HT1080 (cell line): ENCODE measurements at places on chromosomes 12 and 14. TPM values are rescaled to one million over a fixed set of nuclear protein-coding genes. Genes with fewer than 3 reads are reported as not detected.

DNA sequence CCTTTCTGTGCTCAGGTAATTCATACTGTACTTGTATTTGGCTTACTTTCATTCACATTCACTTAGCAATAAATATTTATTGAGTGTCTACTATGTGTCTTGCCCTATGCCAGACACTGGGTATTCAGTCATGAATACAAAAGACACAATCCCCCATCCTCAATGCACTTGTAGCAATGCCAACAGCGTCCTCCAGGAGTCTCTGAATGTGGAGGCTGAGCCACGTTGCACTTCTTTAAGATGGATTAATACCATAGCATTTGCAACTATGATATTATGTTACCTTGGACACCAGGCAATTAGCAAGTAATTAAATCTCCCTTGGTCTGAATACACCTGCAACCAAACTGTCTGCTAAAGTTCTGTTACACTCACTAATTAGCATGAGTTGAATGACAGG, 58.8 kb downstream of the OTX2 start:
- DNase-seq: no peak

DNA sequence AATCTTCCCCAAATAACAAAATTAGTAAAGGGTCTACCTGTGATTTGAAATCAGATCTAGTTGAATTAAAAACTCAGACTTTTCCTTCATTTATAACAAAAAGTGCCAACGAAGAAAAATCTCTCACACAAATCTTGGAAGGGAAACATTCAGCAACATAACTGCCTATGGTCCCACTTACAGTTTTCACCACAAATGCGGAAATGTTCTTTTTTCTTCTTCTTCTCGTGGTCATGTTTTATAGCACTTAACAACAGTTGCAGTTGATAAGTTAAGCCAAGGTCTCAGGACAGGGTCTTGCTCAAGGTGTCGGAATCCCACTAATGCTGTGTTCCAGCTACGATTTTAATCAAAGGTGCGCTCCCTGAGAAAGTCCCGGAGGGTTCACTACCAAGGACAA, 10.1 kb downstream of the RNASE6 start:
- DNase-seq: no peak

DNA sequence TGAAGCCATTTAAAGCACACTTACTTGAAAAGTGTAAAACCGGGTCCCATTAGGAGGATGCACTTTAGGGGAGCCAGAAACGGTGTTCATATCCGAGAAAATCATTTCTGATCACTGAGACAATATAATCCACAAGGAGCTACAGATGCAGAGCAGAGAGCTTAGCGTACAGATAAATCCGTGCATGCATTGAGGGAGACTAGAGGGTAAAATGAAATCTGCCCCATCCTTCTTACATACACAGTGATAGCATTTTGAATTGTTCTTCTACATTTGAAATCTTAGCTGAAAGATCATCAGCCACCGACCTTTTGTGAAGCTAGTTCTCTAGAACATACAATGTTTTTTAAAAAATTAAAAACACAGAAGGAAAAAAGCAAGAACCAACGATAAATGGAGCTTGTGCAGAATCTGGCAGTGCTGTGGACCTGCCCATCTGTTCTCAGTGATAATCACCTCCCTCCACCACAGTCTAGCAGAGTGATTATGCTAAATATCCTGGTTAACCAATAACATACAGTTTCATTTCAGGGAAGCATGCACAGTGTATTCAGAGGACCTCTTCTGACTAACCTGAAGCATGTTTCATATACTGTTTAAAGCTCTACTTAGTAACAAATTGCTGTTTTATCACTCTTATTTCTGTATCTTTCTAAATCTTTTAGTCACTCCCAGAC, 161.1 kb downstream of the PPFIA2 start:
- no peak for DNase-seq

GRCh38 chr12:50086148-50086547, 1.0 kb downstream of the SMARCD1 start:
- DNase-seq: no peak

DNA sequence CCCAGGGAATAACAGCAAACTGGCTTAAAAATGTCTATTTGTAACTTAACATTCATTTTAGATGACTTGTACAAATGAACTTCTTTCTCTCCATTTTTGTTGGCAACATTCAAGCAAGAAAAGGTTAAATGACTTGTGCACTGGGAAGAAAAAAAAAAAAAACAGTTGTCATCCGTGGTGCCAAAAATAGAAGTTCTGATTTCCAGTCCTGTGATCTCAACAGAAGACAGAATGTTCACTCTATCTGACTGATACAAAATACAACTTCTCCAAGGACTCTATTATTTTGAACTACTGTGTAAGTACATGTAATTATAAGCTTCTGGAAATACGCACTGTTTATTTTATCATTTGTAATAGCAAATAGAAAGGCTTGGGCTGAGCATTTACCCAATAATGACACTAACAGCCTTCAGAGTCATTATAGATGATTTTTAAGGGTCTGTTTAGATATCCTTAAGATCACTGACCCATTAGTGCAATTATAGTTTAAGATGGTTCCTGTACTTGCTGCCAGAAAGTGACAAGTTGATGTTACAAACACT, 59.9 kb downstream of the LIN7A start:
- no peak for DNase-seq

DNA sequence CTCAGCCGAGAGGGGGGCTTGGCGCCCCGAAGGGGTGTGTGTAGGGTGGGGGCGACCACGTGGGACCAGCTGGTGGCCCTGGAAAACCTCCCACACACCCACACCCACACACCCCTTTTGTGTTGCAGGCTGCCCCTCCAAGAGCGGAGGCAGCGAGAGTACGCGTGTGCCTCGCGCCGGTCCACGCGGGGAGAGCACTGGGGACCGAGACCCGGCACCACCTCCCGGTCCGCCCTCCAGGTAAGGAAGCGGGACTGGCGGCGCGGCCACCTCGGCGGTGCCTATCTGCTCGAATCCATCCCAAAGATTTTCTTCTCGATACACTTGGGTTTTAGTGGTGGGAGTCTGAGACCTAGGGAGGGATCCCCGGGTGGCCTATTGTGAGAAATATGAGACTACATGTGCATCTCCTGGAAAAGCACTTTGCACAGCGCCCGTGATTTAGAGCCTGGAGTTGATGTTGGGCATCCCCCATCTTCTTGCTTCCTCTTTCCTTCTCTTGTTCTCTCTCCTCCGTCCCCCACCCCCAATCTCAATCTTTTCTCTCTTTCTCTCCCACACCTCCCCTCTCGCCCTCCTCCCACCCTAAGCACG, 393 bp downstream of the SYT1 start:
- DNase-seq: no peak

DNA sequence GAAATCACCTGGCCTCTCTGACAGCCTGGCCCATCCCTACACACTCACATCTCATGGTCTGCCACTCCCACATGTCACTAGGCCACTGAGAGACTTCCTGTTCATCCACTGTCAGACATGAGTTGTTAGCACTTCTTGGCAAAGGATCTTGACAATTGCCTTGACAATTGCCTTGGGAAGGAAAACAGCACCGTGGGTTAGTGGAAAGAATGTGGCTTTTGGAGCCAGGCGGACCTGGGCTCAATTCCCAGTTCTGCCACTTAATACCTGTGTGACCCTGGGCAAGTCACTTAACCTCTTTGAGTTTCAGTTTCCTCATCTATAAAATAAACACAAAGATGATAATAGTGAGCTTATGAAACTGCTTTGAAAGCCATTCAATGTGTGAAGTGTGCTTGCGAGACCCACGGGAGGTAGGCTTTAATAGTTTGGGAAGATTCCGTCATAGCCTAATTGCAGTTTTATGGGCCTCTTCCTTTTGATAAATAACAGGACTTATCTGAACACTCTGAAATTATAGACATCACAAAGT, 250.4 kb downstream of the C12orf75 start:
- no peak for DNase-seq

- no peak for DNase-seq
Measured at GRCh38 chr12:42593874-42594273, 4.3 kb upstream of the PRICKLE1 start.

GRCh38 chr12:106300761-106301160, 1.8 kb upstream of the TCP11L2 start:
- DNase-seq: no peak

DNA sequence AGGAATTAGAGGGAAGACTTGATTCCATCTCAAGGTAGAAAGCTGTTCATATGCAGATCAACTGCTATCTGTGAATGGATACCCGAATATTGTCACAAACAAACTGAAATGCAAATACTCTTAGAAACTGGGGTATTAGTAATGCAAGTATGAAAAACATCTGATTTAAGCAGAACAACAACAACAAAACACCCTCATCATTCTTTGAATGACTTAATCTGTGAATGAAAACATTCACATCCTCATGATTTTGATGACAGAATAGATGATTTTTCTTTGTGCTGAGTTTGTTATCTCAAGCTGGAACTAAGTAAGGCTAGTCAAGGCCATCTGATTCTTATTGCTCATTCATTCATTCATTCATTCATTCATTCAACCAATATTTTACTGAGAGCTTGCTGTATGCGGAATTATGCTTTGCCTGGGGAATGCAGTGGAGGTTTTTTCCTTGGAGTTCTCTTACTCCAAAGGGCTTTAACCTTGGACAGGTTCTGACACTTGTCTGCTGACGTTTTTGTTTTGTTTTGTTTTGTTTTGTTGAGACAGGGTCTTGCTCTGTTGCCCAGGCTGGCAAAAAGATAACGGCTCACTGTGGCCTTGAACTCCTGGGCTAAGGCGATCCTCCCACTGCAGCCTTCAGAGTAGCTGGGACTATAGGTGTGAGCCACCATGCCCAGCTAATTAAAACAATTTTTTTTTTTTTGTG, 23.3 kb downstream of the OR10G3 start:
- no peak for DNase-seq

DNA sequence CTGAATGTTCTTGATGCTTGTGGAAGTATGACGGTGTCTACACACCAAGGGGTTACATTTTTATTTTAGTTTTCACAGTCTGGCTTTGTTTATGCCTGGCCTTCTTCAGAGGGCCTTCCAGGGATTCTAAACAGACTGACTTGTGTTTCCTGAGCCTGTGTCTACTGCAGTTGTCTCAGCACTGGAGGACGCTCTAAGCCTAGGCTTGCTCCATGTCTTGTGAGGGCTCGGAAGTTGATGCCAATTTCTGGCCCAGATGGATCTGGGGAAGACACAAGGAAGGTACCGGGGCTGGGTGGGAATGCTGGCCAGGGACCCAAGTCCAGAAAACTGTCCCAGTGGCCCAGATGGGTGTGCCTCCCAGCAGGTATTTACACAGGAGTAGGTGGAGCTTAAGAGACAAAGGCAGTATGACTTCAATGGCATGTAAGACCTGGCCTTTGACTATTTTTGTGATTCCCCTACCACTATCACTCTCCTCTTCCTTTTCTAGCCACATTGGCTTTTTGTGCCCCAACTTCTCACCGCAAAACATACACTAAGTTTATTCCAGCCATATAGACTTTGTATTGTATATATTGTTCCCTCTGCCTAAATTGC, 56.9 kb downstream of the GPR137C start:
- DNase-seq: no peak

- no peak for DNase-seq
Measured at GRCh38 chr12:3998968-3999792, 126.0 kb upstream of the PARP11 start.

DNA sequence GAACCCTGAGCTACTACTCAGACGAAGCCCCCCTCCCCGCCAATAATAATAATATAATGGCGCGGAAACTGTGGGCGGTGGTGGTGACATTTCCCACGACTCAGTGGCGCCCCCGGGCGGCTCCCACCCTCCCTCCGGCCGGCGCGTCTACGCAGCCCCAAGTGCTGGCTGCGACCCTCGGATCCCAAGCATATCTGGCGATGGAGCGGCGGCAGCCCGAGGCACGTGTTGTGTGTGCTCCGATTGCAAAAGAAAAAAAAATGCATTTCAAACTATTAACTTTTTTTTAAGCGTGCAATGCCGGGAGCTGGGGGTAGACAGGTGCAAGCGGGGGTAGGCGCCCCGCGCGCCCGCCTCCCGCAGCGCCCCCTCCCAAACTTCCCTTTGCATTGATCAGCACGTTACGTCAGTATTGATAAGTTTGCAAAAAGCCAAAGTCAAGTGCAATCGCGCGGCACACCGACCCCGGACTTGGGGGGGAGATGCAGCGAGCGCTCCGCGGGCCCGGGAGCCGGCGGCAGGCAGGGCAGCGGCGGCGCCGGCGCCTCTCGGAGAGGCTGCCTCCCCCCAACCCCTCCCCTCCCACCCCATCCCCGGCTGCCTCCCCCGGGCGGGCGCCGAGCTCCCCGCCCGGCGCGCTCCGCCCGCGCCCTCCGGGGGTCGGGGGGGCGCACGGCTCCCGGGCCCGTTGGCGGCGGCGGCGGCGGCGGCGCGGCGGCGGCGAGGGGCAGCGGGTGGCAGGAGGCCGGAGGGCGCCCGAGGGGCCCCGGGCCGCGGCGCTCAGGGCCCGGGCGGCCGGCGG, 113.1 kb upstream of the MYL2 start:
- no peak for DNase-seq

GRCh38 chr12:66189486-66189843, 451 bp downstream of the IRAK3 start:
- DNase-seq: no peak

DNA sequence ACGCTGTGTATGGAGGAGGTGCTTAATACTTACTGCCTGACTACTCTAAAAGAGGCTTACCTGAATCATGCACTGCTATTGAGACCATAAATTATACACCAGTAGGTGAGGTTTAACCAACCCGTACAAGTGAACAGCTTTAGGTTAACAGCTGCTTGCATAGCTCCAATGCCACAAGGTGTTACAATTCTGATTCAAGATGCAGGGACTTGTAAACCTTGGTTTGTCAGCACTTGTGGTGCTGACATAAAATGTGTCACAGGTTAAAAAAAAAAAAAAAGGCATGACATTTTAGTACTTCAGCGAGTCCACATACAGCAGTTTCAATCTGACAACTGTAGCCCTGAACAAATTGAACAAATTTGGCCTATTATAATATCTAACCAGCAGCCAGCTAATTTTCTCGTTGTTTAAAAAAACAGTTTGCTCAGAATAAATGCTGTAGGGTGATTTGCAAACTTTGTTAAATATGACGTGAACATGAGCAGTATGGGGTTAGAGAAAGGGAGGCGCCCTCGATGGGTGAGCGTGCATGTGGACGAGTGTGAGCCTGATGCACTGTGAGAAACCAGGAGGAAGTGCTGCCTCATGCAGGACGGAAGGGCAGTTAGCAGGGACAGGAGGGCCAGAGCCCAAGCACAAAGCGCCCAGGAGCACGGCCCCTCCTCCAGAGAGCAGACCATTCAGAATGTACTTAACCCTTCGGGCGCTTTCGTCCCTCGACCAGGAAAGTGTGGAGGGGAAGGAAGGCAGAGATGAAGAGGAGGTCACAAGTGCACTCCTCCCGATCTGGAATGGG, 44.7 kb downstream of the TCHP start:
- no peak for DNase-seq

GRCh38 chr12:50240792-50241114, 42.6 kb downstream of the LIMA1 start:
- DNase-seq: no peak

The COCH gene
- 3.7 and 5.2 TPM in 2 replicates for total RNA-seq

The SLC25A29 gene
- 23.3 and 24.1 TPM in 2 replicates for total RNA-seq

The MORN3 gene
- 0.08 and 0.33 TPM in 2 replicates for total RNA-seq

The CMA1 gene
- not detected in 2 replicates for total RNA-seq

The APOF gene
- not detected in 2 replicates for total RNA-seq

The NUAK1 gene
- 7.5 and 10.7 TPM in 2 replicates for total RNA-seq

The RSRC2 gene
- 42.0 and 46.2 TPM in 2 replicates for total RNA-seq
